Bone marrow (tissue), 2 donors: ENCODE measurements at places on chromosomes 13 and 19.

- DNase-seq = no peak
Measured at GRCh38 chr19:40005691-40006272, 8.9 kb downstream of the ZNF546 start.

- no peak for DNase-seq
Measured at GRCh38 chr13:99639126-99639525, 137.9 kb downstream of the TM9SF2 start.

GRCh38 chr13:67277581-67277980 is 47.4 kb upstream of the PCDH9 start:
- no peak for DNase-seq

- peak; percentile 16 for DNase-seq
Measured at GRCh38 chr19:53365899-53366493, 491 bp downstream of the ZNF525 start.

GRCh38 chr13:110499621-110500281 is 61.8 kb downstream of the RAB20 start:
- no peak for DNase-seq

DNA sequence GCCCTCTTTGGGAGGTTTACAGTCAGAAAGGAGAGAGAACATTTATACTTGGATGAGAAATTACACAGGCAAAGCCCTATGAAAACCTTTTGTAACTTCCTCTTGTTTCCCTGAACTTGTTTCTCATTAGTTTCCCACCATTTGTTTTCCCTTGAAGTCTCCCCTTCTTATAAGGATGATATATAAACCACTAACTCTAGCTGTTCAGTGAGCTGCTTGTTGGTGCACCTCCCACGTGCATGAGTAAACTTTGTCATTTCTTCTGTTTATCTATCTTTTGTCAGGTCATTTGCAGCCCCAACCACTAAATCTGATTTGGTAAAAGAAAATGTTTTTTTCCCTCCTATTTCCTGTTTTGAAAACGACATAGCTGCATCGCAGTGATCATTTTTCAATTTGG is 919.9 kb downstream of the SLITRK1 start:
- DNase-seq = no peak
